ENCODE measurements at places on chromosomes 1 and 21.

DNA sequence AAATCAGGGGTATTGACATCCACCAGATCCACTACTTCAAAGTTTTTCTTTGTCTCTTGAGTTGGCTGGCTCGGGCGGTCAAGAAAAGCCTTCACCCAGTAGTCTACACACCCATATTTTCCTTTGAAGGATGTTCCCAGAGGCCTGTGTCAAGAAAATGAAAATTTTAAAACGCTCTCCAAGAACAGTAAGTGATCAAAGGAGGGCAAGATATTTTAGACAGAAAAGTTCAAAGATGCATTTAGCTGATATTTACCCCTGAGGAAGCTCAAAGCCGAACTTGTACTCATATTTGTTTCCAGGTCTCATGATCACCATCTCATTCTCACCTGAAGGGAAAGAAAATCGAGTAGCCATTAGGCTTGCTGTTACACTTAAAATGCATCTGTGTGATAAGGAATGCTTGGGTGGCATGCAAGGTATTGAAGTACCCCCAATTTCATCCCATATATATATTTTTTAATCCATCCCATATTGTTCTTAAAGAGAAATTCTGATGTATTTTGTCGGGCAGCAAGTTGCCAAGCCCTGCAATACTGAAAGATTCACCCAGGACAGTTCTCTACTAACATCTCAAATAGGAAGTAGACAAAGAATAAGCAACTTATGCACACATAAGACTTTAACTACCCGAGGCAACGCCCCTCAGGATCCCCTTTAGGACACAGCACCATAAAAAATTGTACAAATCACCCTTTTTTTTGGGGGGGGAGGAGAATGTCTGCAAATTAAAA, 1.1 kb downstream of the TXNIP start:
- DNase-seq: no peak

DNA sequence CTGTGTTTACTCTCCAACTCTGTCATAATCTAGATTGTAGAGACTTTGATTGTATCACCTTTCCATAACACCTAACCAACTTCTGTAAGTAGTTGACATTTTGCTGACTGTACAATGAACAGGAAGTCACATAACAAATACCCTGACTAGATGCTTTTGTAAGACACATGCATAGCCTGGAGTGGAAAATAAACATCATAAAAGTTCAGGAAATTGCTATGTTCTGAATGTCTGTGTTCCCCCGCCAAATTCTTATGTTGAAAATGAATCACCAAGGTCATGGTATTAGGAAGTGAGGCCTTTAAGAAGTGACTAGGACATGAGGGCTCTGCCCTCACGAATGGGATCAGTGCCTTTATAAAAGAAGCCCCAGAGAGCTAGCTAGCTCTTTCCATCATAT, 40.4 kb upstream of the ZSWIM5 start:
- no peak for DNase-seq

- no peak for DNase-seq
Measured at GRCh38 chr1:168991667-168992475, 114.6 kb upstream of the ATP1B1 start.

- DNase-seq: no peak
Measured at GRCh38 chr1:193905288-193906085, 719.1 kb upstream of the B3GALT2 start.

DNA sequence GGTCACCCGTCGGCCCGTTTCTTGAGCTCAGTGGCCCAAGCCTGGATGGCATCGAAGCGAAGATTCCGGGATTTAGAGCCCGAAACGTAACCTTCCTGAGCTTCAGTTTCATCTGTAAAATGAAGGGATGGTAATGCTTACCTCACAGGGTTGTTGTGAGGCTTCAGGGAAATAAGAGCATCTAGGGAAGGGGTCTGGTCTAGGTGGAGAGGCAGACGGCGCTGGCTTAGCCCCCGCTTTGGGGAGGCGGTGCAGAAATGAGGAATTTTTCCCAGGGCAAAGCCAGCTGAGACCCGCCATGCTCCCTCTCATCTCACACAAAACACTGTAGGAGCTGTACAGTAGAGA, 717 bp upstream of the MYCL start:
- no peak for DNase-seq

- no peak for DNase-seq
Measured at GRCh38 chr1:101485712-101486111, 248.9 kb downstream of the S1PR1 start.

GRCh38 chr1:53638360-53639035, 100.5 kb downstream of the GLIS1 start:
- DNase-seq: no peak

DNA sequence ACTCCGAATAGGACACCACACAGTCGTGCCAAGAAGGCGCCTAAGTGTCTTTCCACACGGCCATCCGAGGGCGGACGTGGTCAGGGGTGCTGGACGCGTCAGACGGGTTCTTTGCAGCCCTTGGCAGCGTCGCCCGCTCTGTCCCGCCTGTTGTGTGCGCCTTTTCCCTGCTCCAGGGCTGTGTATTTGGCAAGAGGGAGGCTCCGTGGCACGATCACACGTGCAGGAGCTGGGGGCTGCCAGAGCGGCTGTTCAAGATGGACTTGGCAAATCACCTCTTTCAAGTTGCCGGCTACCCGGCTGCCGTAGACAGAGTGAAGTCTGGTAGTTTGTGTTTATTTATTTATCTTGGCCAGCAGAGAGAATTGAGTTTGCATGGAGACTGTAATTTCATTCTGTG, 31.9 kb downstream of the PRKCZ start:
- DNase-seq: no peak

- DNase-seq: no peak
Measured at GRCh38 chr1:172465617-172466016, 21.7 kb upstream of the PIGC start.

GRCh38 chr1:41240781-41241353, 1.2 kb downstream of the SCMH1 start:
- DNase-seq: no peak
